Retina (tissue), 1 donor: ENCODE measurements at places on chromosomes 1 and 21.

- DNase-seq = no peak
Measured at GRCh38 chr1:67682659-67683197, 2.3 kb upstream of the GADD45A start.

DNA sequence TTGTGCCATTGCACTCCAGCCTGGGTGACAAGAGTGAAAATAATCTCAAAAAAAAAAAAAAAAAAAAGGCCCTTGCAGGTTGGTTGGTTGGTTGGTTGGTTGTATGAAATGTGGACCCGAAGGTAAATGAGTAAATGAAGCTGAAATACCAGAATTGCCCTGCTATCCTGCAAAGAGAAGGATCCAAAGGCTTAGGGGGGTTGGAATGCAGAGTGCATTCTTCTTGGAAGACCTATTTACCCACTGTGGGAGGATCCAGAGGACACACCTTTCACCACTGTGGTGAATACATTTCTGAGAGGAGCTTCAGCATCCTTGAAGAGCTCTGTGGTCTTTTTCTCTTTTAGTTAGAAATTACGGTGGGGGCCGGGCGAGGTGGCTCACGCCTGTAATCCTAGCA, 28.7 kb upstream of the EIF4G3 start:
- DNase-seq = no peak

DNA sequence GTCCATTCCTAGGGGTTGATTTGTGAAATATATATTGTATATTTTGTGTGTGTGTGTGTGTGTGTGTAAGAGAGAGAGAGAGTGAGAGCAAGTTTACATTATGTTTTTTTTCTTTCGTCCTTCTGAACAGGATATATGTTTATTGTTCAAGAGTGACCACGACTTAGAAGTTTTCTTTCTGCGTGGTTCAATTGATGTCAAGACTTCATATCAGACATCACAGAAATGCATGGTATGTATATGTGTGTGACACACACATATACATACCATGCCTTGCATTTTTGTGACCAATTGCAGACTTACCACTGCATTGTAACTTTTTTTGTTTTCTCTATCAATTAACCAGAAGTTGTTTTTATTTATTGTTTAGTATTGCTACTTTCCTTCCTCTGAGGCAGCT, 2.5 kb downstream of the RASAL2 start:
- no peak for DNase-seq

GRCh38 chr1:55702064-55702463, 486.9 kb upstream of the USP24 start:
- no peak for DNase-seq

GRCh38 chr1:76919085-76919484, 51.8 kb downstream of the ST6GALNAC5 start:
- no peak for DNase-seq

DNA sequence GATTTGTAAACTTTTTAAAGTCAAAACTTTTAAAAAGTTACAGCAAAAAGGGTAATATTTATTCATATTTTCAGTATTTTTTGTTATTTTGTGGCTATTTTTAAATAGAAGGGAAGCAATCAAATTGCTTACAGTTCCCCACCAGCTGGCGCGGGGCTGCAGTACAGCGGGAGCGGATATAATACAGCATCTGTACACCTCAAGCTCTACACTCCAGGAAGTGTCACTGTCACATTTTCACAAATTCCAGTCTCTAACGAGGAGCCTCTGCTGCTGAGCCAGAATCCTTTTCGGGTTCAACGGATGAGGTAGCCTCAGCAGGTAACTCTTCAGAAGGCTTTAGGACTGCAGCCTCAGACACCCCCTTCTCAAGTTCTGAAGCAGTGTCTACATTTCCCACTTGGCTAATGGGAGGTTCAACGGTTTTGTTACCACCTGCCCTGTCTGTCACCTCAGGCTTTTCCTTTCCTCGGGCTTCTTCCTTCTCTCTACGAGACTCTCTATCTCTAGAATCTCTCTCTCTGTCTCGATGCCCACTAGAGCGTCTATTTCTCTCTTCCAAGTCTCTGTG, 11.7 kb downstream of the SOD1 start:
- DNase-seq = no peak

DNA sequence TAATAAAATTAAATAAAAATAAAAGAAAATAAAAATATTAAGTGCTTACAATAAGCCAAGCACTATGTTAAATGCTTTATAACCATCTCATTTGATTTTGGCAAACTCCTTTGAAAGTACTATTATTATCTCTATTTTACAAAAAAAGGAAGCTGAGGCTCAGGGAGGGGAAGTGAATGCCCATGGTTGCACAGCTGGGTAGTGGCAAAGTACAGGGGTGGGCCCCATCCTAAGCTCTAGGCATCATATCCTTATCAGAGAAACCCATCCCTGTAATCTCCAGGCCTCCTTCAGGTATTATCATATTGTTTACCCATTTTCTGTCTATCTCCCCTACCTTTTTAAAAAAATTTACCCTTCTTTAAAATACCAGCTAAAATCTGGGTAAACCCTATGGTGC, 2.3 kb upstream of the MED18 start:
- no peak for DNase-seq

GRCh38 chr1:109269981-109270622, 12.8 kb downstream of the PSRC1 start:
- DNase-seq = no peak

GRCh38 chr1:228938537-228938901, 203.2 kb downstream of the RHOU start:
- DNase-seq = no peak

DNA sequence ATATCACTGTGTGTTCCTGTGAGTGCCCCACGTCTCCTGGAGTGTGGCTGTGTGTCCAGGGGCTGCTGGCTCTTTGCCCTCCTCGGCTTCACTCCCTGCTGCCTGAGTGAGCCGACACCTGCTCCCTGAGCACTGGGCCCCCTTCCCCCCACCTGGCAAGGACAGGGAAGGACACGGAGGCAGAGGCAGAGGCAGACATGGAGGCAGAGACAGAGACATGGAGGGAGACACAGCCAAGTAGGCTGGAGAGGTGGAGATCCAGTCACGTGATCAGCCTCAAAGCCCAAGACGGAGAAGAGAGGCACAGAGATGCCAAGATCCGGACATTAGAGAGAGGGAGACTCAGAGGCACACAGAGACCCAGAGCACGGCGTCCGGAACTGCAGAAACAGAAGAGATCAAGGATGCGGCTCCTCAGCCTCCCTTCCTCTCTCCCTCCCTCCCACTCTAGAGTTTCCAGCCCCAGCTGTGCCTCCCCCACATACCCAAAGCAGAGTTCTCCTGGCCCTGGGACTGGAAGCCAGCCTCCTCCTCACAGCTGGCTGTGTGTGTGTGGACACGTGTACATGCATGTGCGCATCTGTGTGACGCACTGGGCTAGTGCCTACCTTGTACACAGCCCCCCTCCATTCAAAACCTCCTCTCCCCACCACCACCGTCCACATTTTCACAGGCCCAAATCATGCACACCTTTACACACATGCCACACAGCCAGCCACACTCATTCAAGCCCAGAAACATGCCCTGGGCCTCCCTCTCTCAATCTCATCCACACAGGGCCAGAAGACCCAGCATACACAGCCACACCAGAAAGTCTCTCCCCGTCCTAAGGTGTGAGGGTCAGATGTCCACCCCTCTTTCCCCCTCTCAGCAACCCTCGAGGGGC, 39.1 kb upstream of the WASF2 start:
- peak; percentile 81 for DNase-seq

- no peak for DNase-seq
Measured at GRCh38 chr21:43908167-43908566, 43.1 kb downstream of the AGPAT3 start.

GRCh38 chr1:178867670-178868069, 3.2 kb downstream of the ANGPTL1 start:
- no peak for DNase-seq

GRCh38 chr1:84403347-84403746, 5.1 kb downstream of the DNASE2B start:
- no peak for DNase-seq

- no peak for DNase-seq
Measured at GRCh38 chr1:167564612-167565270, 11.2 kb upstream of the CREG1 start.

GRCh38 chr1:156676820-156677615, at the start of gene NES:
Gene NES, minus strand, starts transcription at chr1:156677407. Its CDS starts 143 bp downstream, at chr1:156677264.
- DNase-seq = peak; percentile 85

DNA sequence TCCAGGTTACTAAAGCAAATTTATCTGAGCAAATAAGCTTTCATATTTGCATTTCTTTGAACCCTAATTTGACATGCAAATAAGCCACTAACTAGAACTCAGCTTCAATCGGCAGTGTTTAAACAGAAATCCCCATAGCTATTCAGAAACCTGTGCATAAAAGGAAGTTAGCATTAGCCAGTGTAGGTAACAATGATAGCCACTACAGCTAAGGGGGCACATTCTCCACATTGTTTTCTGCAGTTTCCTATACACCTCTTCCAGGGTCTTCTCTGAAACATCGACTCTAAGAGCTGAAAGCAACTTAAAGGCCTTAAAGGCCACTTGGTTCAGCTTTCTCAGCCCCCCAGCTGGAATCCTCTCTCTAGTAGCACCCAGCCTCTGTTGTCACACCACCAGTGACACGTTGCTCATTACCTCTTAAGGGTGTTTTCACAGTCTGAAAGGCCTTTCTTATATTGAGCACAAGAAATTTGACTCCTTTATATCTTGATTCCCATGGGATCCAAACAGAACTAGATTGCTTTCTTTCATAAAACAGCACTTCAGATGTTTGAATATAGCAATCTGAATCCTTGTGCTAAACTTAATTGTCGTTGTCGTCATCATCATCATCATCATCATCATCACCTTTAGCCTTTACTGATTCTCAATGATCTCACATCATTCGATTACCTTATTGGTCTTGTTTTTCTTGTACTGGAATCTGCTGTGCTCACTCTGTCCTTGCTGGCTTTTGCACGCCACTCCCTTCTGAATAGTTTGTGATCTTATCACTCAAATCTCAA, 93.9 kb upstream of the DAB1 start:
- no peak for DNase-seq

- DNase-seq = peak; percentile 12
Measured at GRCh38 chr1:109501644-109502363, 7.7 kb downstream of the AMIGO1 start.

GRCh38 chr1:155970531-155971167, 7.7 kb downstream of the ARHGEF2 start:
- DNase-seq = peak; percentile 28

DNA sequence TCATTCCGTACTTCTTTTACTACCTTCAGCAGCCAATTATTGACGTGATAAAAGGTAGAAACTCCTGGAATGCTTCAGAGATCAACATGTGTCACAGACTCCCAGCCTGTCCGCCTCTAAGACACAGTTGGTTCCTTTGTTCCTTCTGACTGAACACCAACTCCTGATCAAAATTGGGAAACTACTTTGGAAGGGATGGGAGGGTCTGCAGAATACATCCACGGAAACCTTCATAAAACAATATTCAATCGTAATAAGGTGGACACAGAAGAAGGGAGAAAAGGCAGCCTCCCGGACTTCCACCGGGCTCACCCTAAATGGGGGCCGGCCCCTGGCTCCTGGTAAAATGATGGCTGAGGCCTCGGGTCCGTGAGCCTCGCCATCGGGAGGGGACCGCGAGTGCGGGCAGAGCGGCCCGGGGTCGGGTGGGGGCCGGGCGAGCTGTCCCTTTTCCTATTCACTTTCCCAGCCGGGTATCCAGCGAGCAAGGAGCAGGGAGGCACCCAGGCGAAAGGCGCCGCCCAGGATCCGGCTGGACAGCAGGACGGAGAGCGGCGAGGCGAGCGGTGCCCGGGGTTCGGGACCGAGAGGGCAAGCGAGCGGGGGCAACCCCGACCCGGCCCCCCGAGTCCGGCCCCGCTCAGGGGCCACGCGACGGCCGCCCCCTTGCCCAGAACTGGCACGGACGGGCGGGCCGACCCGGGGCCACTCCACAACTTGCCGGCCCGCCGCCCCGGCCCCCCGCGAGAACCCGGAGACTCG, 805 bp downstream of the NRIP1 start:
- DNase-seq = peak; percentile 76

DNA sequence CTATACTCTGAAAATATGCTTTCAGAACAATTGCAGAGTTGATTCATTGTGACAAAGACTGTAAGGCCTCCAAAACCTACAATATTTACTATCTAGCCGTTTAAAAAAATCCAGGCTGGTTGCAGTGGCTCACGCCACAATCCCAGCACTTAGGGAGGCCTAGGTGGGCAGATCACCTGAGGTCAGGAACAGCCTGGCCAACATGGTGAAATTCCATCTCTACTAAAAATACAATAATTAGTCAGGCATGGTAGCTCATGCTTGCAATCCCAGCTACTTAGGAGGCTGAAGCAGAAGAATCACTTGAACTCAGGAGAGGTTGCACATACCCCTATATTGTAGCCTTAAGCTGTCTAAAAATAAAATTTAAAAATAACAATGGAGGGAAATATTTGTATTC, 5.3 kb upstream of the TFF2 start:
- no peak for DNase-seq

GRCh38 chr21:45336870-45337269, 49.2 kb upstream of the POFUT2 start:
- peak; percentile 56 for DNase-seq

GRCh38 chr21:22544747-22545146, 1546.5 kb downstream of the NCAM2 start:
- DNase-seq = no peak

GRCh38 chr1:62826901-62827300, 43.0 kb downstream of the ATG4C start:
- no peak for DNase-seq

GRCh38 chr1:118992237-118992825, 4.2 kb upstream of the TBX15 start:
- DNase-seq = no peak

DNA sequence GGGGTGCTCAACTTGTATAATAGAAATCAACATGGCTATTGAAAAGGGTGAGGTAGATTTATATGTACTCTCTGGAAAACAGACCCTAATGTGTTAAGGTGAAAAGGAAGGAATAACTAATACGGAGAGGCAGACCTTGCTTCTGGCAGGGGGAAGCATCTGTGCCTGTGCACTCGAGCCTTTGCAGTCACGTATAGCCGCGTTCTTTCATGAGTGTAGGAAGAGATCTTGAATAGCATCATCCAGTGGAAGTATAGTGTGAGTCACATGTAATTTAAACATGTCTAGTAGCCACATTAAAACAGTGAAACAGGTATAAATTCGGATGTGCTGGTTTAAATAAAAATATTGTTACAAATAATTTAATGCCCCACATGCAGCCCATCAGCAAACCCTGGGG, 3.0 kb downstream of the A3GALT2 start:
- no peak for DNase-seq

GRCh38 chr1:107840725-107841124, 124.3 kb downstream of the VAV3 start:
- DNase-seq = no peak

DNA sequence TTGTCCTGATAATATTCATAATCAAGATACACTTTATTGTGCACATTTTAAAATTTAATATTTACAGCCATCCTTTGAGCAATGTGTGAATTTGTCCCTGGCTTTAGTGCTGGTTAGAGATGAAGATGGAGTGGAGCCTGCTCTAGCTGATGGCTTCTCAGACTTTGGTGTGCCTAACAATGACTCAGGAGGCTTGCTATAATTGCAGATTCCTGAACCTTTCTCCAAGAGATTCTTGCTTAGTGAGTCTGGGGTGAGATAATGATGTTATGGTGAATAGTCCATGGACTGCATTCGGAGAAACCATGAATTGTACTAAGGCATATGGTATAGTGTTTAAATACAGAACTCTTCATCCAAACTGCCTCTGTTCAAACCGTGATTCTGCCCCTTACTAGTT, 307.1 kb downstream of the PAPPA2 start:
- DNase-seq = no peak

GRCh38 chr1:1756661-1757421, 21.4 kb downstream of the NADK start:
- no peak for DNase-seq
